ENCODE measurements at places on chromosomes 12 and 14.
A peak's percentile ranks its signal among the peaks of the same experiment; 100 is the strongest.

DNA sequence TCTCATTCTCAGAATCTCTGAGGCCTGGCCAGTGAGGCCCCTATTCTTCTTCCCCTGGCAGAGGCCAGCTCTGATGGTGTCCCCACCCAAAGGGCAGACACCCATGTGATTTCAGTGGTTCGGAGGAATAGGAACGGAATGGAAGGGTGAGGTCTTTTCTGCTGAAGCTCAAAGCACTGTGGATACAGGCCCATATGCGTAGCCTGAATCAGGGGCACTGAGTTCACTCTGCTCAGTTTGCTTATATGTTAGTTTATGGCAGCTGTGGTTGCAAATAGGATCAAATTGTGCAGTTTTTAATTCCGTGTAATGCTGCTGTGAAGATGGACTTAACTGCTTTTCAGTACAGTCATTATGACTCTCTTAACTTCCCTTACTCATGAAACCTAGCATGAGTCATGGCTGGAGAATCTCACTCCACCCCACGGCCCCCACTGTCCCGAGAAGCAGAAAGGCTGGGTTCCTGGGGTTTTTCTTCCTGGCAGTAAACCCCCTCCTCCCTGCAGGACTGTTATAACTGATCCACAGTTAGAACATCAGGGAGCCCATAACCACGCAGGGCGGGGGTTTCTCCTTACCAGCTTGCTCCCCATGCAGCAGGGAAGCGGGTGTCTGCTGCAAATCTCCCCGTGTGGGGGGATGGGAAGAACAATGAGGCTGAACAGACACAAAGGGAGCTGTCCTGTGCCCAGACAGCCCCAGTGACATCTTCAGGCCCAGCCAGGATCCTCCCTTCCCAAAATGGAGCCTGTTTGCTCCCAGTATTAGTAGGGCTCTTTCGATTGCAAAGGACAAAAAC lies 122.7 kb downstream of the SLC38A6 start:
- DNase-seq = no peak

DNA sequence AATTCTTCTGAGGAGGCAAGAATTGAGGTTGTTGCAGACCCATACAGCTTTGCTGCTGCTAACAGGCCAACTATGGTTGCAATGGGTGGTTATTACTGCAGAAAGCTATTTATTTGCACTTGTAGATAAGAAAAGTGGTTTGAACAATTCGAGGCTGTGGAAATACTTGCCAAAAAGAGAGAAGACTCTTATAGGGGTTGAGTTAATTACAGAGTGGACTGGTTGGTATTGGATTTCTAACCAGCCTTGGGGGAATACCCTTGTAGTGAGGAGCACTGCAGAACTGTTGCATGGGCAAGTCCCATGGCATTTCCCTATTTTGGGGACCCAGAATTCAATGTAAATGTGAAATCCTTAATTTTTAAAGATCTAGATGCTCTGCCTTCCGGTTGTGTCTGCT lies 120.5 kb downstream of the KCNMB4 start:
- DNase-seq = no peak

DNA sequence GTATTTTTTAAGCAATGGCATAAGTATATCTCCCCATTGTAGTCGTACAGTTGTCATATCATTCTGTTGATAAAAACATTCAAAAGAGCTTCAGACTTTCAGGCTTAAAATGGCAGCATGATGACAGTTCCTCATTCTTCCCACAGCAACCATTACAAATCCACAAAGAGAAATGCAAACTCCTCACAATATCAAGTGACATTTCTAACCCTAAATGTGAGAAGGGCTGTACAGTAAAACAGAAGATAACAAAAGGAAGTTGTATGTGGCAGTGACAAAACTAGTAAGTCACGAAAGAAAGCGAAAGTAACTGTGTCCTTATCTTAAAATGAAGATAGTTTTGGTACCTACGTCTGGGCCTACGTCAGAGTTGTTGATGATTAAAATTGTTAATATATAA lies 46.7 kb downstream of the GXYLT1 start:
- peak; percentile 86 for DNase-seq

- peak; percentile 35 for DNase-seq
Observed at GRCh38 chr12:49661191-49661590, 37.8 kb downstream of the PRPF40B start.

GRCh38 chr12:116393255-116393654 lies 115.8 kb upstream of the MED13L start:
- DNase-seq = no peak

DNA sequence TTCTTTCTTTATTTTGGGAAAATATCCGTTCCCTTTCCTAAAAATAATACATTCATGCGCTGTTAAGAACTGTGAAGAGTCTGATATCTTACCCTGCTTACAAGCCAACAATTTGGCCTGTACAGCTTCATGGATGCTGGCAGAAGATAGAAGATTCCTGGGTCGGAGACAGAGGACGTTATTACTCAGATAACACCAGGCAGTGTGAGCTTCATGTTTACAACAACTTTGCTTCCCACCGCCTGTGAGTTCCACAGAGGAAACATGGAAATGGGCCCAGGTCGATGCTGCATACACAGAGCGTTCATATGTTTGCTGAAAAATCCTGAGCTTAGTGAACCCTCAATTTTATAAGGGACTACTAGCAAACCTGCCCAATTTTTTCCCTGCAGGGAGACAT lies 705.6 kb upstream of the SEL1L start:
- DNase-seq = no peak

DNA sequence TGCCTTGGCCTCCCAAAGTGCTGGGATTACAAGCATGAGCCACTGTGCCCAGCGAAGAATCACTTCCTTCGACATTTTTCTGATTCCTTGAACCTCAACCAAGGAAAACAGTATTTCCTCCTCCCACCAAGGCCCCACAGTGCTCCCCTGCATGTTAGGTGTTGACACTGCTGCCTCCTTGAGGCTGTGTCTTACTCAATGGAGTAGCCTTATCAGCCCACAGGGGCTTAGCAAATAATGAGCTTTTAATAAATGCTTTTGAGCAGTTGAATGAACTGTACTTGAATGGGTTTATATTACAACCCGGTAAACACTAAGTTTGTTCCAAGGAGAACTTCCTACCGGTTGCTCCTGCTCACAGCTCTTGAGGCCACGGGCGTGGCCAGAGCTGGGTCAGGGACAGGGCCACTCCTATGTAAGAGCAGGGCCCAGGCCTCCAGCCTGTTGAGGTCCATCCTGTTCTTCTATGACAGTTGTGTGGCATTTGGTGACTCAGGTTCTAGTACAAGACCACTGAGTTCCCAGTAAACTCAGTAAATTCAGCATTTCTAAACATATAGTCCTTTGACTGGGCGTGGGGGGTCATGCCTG lies 36.8 kb upstream of the TUBA1A start:
- no peak for DNase-seq

DNA sequence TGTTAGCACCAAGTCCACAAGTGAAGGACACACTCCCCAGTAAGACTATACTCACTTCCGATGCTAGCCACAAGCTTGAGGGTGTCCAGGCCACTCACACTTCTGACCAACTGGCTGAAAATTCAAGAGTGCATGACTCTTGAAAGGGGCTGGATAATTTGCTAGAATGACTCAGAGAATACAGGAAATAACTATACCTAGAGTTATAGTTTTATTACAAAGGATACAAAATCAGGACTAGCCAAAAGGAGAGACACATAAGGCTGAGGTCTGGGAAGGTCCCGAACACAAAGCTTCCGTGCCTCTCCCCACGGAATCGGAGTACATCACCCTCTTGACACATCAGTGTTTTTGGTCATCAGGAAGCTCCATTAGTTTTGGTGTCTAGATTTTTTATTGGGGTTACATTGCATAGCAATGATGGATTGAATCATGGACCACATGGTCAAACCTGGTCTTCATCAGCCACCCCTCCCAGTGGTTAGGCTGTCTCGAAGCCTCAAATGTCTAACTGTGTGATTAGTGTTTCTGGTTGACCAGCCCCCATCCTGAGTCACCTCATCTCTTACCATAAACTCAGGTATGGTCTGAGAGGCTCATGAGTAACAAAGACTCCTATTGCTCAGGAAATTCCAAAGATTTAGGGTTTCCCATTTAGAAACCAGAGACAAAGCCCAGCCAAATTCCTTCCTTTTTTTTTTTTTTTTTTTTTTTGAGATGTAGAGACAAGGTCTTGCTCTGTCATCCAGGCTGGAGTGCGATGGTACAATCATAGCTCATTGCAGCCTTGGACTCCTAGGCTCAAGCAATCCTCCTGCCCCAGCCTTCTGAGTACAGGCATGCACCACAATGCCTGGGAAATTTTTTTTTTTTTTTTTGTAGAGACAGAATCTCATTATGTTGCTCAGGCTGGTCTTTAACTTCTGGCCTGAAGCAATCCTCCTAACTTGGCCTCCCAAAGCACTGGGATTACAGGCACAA lies 472.0 kb upstream of the TBX3 start:
- DNase-seq = no peak

- DNase-seq = peak; percentile 5
Observed at GRCh38 chr12:7190268-7191055, 976 bp downstream of the PEX5 start.

GRCh38 chr14:69242311-69243224 lies 17.4 kb upstream of the GALNT16 start:
- peak; percentile 16 for DNase-seq

DNA sequence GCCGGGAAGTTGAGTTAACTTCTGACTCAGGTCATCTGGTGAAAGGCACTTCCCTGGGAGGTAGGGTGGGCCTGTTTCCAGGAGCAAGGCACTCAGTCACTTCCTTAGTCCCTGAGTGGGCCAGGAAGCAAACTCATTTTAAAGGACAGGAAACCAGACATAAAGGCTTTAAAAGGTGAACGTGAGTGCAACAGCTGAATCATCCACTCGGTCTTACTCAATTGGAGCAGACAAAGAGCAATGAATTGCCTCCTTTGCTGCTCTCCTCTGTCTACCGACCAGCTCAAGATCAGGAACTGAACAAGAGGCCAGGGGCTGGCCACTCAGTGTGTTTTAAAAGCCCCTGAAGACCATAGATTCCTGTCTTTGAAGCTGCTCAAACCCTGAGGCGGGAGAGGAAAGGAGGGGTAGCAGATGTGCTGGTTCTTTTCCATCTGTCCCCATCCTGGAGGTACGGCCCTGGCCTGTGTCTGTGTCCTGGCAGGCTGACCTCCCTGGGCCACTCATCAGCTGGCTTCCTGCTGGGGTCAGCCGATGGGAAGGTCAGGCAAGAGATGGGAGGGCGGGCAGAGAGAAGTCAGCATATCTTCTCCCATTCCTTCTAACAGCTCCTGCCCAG lies 148.9 kb downstream of the PPM1H start:
- peak; percentile 45 for DNase-seq

DNA sequence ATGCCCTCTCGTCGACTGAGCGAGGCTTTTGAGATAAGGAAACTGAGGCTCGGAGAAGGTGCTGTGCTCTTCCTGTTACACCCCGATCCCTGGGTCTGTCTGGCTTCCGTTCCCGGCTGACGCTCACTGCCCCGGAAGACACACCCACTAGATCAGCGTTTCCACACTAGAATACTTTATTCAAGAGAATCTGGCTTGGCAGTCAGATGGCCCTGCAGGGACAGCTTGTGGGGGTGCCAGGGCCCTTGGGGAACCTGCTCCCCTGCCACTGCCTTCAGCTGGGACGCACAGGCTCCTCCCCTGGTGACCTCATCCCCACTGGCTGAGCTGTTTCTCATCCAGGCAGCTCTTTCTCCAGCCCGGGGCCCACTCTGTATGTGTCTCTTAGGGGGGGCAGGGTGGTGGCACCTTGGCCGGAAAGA lies 13.7 kb downstream of the PGF start:
- DNase-seq = peak; percentile 83

DNA sequence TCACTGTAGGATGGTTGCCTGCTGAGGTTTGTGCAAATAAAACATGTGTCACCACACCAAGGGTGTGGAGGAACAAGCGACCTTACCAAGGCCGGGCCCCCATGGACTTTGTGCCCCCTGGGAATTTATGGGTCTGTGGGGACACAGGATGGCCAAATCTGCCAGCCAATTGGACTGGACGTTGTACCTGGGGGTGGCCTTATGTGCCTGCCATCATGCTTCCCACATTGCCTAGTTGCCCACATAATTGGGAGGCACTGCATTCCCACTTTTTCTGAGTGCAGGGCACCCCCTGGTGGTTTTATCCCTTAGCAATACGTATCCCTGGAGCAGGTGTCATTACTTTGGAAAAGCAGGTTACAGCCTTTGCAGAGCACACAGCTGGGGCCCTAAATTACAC lies 92.6 kb upstream of the TMPO start:
- DNase-seq = no peak

GRCh38 chr14:43735932-43736331 lies 771.2 kb downstream of the FSCB start:
- no peak for DNase-seq

- peak; percentile 57 for DNase-seq
Observed at GRCh38 chr14:24274101-24274543, 2.7 kb upstream of the RABGGTA start.

GRCh38 chr14:94367347-94368242 lies 20.8 kb downstream of the SERPINA1 start:
- no peak for DNase-seq

DNA sequence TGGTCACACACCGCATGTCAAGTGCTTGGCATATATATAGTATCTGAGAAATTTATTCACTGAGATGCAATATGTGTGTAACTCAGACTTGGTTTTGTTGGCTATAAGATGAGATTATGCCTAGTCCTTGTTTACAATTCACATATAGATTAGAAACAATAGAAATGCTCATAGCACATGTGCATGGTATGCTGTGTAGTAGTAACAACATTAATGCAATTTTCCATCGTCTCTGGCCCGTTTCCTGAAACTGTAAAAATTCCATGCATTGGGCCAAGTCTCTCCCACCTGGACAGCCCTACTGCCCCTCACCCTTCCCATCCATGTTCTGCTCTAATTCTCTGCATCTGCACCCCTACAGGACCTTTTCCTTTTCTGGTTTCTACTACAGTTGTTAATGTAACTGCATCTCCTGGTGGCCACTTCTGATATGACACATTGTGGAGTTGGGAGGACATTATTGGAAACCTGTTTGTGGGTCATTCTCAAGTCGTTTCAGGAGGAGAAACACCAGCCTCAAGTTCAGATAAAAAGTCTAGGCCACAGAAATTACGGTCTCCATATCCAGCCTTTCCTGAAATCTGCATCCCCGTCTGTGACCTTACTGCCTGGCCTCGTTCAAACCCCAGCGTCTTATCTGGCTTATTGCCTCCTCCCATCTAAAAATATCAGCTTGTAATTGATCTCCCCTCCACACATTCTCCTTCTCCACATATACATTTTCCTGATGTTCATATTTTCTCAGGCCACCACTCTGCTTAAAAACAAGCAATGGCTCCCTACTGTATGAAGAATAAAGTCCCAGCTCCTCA lies 37.5 kb downstream of the EMP1 start:
- peak; percentile 63 for DNase-seq

DNA sequence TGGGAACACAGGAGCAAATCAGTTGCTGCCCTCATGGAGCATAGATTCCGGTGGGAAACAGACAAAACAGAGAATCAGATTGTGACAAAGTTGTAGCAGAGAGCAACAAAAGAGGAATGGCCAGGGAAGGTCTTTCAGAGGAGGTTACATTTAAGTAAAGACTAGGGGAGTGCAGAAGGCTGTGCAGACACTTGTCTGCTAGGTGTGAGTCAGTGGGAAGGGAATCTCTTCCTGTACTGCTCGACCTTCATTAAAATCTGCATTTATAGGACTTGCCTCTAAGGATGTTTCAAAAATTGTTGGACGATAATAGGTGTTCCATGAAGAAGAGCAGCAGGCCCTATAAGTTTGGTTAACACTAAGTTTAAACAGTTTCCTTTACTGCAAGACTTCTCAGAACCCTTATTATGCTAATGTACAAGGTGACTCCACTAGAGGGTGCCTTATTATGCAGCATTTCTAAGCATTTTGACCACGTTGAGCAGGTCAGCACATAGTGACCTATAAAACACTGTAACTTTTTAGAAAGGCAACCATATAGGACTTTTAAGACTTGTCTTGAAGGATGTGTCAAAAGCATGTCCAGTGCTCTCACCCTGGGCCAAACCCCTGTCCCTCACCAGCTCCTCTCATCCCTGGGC lies 91.8 kb upstream of the RIC8B start:
- no peak for DNase-seq

Measured in CD4-positive, CD25-positive, alpha-beta regulatory T cell (primary cell).